Stimulated activated naive B cell treated with anti-CD40 and anti-IgM and Interleukin-4, amounts not matched to agents 10 μg/mL and 1 μg/mL and 100 μg/mL, for 72 hours (primary cell): ENCODE measurements at places on chromosomes 5 and 9.

- no peaks in the 10 kb centered on the region for H3K36me3 ChIP-seq
- DNase-seq: no peak
- H3K4me1 ChIP-seq: peaks cover under 1% of the 10 kb centered on the region
- no peaks in the 10 kb centered on the region for H3K27me3 ChIP-seq
Measured at GRCh38 chr5:97553604-97554452, 370.8 kb upstream of the RIOK2 start.

DNA sequence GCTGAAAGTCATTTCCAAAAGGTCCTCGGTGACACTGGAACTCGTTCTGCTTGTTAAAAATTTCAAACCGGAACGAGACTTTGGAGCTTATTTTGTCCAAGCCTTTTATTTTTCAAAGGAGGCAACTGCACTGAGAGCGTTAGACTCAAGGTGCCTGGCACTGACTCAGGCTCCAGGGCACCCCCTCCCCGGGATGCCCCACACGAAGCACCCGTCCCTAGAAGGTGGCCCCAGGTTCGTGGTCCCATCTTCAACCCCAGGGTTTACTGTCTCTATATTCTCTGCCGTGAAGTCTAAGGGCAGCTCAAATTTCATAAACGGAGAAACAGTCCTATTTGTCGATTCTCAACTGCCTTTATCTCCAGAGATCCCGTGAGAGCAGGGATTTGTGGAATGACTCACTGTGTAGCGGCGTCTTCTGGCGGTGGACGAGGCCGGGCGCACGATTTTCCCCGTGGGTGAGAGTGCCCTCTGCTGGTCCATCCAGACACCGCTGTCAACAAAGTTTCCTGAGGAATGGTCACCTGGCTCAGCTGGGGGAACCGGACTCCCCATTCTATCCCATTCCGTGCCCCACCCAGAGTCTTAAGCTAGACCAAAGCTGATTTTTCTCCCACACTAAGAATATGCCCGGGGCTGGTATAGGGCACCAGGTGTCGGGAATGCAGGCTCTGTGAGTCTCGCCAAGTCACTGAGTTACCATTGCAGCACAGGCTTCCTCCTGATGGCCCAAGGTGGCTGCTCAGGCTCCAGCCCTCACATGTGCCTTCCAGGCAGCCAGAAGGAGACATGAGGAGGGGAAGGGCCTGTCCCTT, 27.1 kb upstream of the SLC6A19 start:
- no peaks in the 10 kb centered on the region for H3K36me3 ChIP-seq
- no peak for DNase-seq
- no peak overlapping the region for H3K4me3 ChIP-seq
- H3K4me1 ChIP-seq: peaks cover 2% of the 10 kb centered on the region
- peaks cover 20% of the 10 kb centered on the region for H3K27me3 ChIP-seq

DNA sequence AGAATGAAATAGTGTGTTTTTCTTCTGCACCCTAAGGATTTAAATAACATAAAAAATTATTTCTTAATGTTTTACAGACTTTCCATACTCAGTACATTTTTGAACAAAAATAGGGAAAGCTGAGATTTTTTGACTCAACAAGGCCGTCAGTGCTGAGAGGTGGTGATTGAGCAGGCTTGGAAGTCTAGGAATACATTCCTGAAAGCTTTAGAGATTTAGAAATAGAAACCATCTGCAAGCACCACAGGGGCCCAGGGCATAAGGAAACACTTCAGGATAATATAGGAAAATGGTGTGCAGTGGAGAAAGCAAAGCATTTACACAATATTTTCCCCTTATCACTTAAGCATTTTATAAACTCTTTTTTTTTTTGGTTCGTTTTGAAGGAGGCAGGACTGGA, 5.2 kb downstream of the BASP1 start:
- peaks cover 81% of the 10 kb centered on the region for H3K4me1 ChIP-seq
- H3K27ac ChIP-seq: peak overlapping the region; percentile 85
- DNase-seq: no peak
- no peaks in the 10 kb centered on the region for H3K27me3 ChIP-seq
- H3K36me3 ChIP-seq: peaks cover 34% of the 10 kb centered on the region
- H3K4me3 ChIP-seq: peak overlapping the region; percentile 61

DNA sequence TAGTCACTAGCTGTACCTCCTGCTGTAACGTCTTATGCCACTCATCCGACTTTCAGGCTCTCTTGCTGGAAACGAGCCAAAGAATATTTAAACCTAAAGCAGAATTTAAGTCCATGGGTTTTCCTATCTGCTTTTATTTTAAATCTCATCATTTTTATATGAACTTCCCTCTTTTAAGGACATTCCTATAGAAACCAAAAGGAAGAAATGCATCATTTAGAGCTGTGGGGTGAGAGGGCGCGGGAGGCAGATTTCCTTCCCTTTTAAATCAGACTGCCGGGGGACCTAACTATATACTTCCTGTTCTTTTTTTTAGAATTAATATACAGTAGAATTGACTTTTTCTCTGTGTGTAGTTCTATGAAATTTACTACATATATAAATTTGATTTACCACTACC, 468.8 kb downstream of the BNC2 start:
- H3K27ac ChIP-seq: no peak overlapping the region
- no peaks in the 10 kb centered on the region for H3K36me3 ChIP-seq
- no peaks in the 10 kb centered on the region for H3K27me3 ChIP-seq

DNA sequence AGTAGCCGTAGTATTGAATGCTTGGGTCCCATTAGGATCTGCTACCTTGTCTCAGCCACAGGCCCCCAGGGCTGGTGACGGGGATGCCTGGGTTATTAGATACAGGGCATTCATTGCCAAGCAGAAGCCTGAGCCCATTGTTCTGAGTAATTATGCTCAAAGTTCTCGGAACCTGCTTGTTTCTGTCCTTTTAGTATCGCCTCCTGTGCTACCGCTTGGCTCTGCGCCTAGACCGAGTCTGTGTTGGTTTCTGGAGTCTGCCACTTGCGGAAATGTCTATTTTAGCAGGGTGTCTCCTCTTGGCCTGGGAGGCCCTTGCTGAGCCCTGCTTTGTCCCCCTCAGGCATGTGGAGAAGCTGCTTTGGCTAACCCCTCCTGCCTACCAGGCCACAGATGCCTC, 506.1 kb downstream of the BNC2 start:
- no peaks in the 10 kb centered on the region for H3K4me1 ChIP-seq
- H3K4me3 ChIP-seq: no peak overlapping the region
- H3K36me3 ChIP-seq: no peaks in the 10 kb centered on the region
- no peak overlapping the region for H3K27ac ChIP-seq
- H3K27me3 ChIP-seq: no peaks in the 10 kb centered on the region
- no peak for DNase-seq

DNA sequence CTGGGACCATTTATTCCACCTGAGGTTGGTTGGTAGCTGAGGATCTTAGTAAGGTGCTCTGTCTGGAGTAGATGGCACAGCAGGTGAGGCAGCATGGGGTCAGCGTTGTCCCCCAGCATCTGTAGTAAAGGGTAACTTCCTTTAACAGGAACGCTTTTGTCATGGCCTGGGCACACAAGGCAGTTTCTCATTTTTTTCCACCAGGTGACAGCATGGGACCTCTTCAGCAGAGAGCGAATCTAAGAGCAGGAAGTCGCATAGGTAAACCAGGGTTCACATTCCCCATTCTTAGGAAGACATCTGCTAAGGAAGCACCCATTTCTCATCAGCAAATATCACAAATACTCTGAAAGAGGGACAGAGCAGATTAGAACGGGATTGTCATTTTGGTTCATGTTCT, 56.5 kb downstream of the GPR107 start:
- no peak overlapping the region for H3K4me3 ChIP-seq
- no peak overlapping the region for H3K27ac ChIP-seq
- no peak for DNase-seq
- H3K36me3 ChIP-seq: peaks cover 32% of the 10 kb centered on the region
- H3K27me3 ChIP-seq: no peaks in the 10 kb centered on the region

GRCh38 chr9:122053567-122054350, 39.3 kb downstream of the TTLL11 start:
- no peak for DNase-seq
- H3K27ac ChIP-seq: no peak overlapping the region
- H3K4me3 ChIP-seq: no peak overlapping the region
- peaks cover 35% of the 10 kb centered on the region for H3K4me1 ChIP-seq
- peaks cover 7% of the 10 kb centered on the region for H3K27me3 ChIP-seq

- no peaks in the 10 kb centered on the region for H3K36me3 ChIP-seq
- H3K27me3 ChIP-seq: no peaks in the 10 kb centered on the region
- H3K27ac ChIP-seq: no peak overlapping the region
- no peak overlapping the region for H3K4me3 ChIP-seq
- no peaks in the 10 kb centered on the region for H3K4me1 ChIP-seq
Measured at GRCh38 chr5:88063813-88064212, 204.8 kb downstream of the TMEM161B start.

- peak overlapping the region; percentile 89 for H3K27ac ChIP-seq
- H3K36me3 ChIP-seq: peaks cover 14% of the 10 kb centered on the region
- no peaks in the 10 kb centered on the region for H3K27me3 ChIP-seq
- H3K4me3 ChIP-seq: peak overlapping the region; percentile 88
- peaks cover 50% of the 10 kb centered on the region for H3K4me1 ChIP-seq
- DNase-seq: no peak
Measured at GRCh38 chr5:10760096-10760920, 726 bp downstream of the DAP start.

GRCh38 chr9:17225407-17225806, 90.6 kb downstream of the CNTLN start:
- H3K4me1 ChIP-seq: no peaks in the 10 kb centered on the region
- DNase-seq: no peak
- no peak overlapping the region for H3K27ac ChIP-seq
- H3K27me3 ChIP-seq: no peaks in the 10 kb centered on the region

DNA sequence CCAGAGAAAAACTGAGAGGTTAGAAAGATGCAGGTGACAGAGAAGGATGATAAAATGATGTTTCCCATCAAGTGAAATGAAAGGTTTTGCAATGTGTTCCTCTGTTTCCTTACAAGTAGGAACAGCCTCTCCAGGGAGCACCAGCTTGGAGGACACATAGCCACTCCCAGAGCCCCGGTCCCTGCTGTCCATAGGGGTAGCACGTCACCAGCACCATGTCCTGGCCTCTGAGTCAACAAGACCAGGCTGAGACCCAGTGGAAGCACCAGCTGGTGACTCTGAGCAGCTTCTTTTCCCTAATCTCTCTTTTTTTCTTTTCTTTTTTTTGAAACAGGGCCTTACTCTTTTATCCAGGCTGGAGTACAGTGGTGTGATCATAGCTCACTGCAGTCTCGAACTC, 19.4 kb upstream of the HMCN2 start:
- H3K4me1 ChIP-seq: peaks cover 5% of the 10 kb centered on the region
- no peak overlapping the region for H3K4me3 ChIP-seq
- no peak overlapping the region for H3K27ac ChIP-seq
- H3K36me3 ChIP-seq: no peaks in the 10 kb centered on the region
- peaks cover 9% of the 10 kb centered on the region for H3K27me3 ChIP-seq

- DNase-seq: no peak
- no peaks in the 10 kb centered on the region for H3K4me1 ChIP-seq
- H3K27ac ChIP-seq: no peak overlapping the region
- H3K4me3 ChIP-seq: no peak overlapping the region
Measured at GRCh38 chr5:125302577-125302976, 556.1 kb upstream of the ZNF608 start.

GRCh38 chr5:99605904-99606303, 677.1 kb upstream of the CHD1 start:
- DNase-seq: no peak
- H3K4me3 ChIP-seq: no peak overlapping the region
- no peaks in the 10 kb centered on the region for H3K36me3 ChIP-seq
- H3K27me3 ChIP-seq: no peaks in the 10 kb centered on the region
- H3K4me1 ChIP-seq: no peaks in the 10 kb centered on the region

DNA sequence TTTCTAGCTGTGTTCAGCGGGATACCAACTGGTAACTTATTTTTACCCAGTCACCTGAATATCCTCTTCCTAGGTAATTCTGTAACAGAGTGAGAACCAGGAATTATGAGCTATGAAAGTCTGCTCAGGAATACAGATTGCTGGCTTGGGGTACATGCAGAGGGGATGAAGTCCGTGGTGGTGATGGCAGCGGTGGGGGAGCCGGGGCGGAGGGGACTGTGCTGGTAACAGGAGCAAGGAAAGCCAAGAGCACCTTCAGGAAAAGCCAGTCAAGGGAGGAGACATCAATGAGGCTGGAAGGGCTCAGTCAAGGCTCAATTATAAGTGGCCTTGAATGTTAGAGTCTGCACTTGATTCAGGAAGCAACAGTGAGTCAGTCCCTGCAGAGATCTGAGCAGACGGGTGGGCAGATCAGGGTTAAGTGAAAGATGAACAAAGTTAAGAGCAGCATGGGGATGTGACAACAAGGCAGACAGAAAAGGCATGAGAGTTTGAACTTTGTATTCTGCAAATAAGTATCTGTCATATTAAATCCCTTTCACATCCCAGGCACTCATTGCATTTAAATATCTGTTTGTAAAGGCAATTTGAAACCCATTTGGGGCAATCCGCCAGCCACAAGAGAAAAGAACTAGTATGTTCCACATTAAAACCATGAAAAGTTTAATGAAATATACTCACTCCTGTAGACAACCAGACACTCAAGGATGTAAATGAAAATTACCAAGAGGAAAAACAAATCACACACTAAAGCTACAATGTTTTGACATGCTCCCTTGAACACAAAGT, 101.2 kb downstream of the TTC39B start:
- no peak for DNase-seq
- H3K27me3 ChIP-seq: no peaks in the 10 kb centered on the region
- H3K4me3 ChIP-seq: no peak overlapping the region
- peaks cover 2% of the 10 kb centered on the region for H3K4me1 ChIP-seq

DNA sequence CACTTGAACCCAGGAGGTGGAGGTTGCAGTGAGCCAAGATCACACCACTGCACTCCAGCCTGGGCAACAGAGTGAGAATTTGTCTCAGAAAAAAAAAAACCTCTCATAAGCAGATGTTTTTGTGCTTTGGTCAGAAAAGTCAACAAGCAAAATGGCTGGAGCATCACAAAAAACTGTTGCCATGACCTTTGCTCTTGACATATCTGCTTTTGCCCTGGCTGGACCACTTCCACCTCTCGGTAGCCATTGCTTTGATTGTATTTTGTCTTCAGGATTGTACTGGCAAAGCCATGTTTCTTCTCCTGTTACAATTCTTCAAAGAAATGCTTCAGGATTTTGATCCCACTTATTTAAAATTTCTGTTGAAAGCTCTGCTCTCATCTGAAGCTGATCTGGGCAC, 67.0 kb downstream of the MTMR12 start:
- H3K4me3 ChIP-seq: no peak overlapping the region
- H3K27me3 ChIP-seq: no peaks in the 10 kb centered on the region
- no peaks in the 10 kb centered on the region for H3K4me1 ChIP-seq
- DNase-seq: no peak

DNA sequence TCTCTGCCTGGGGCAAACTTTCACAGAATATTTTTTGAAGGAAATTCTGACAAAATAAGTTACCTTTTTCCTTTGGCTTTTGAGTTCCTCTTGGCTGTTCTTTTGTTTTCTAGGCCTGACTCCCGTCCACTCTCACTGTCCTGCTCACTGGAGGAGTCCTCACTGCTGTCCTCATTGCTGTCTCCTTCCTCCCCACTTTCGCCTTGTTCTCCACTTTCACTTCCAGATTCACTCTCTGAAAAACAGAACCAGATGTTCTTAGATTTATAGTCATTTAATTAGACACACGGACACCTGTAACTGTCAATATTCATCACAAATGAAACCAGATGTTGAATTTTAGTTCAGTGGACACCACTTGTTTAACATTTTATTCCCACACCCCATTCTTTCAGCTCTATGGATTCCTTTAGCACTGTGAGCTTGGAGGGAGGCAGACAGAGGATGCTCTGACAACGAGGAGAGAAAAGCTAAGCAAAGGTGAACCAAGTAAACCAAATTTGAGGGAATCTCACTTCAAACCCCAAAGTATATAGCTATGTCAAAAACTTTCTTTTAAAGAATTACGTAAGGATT, 180.7 kb downstream of the AP3B1 start:
- H3K36me3 ChIP-seq: peaks cover 17% of the 10 kb centered on the region
- H3K27ac ChIP-seq: peak overlapping the region; percentile 73
- H3K4me1 ChIP-seq: peaks cover 19% of the 10 kb centered on the region
- peak overlapping the region; percentile 78 for H3K4me3 ChIP-seq
- peak; percentile 13 for DNase-seq
- no peaks in the 10 kb centered on the region for H3K27me3 ChIP-seq
